ENCODE measurements at places on chromosomes 11 and 22.

GRCh38 chr11:44368886-44369285 is 58.9 kb upstream of the ALX4 start:
- DNase-seq: no peak

DNA sequence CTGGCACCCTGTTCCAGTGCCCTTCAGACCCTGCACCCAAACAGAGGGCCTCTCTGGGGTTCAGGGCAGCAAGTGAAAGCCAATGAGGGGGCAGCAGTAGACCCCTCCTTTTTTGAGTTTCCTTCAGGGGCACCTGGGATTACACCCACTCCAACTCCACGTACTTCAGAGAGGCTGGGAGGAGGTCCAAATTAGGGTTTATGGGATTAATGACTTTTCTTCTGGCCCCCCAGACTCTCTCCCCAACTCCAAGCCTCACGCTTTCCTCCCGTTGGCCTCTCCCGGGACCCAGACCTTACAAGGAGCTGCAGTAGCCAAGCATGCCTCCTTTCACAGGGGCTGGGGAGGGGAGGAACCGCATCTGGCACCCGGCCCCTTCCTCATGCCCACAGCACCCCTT is 101.7 kb downstream of the NECTIN1 start:
- DNase-seq: no peak

DNA sequence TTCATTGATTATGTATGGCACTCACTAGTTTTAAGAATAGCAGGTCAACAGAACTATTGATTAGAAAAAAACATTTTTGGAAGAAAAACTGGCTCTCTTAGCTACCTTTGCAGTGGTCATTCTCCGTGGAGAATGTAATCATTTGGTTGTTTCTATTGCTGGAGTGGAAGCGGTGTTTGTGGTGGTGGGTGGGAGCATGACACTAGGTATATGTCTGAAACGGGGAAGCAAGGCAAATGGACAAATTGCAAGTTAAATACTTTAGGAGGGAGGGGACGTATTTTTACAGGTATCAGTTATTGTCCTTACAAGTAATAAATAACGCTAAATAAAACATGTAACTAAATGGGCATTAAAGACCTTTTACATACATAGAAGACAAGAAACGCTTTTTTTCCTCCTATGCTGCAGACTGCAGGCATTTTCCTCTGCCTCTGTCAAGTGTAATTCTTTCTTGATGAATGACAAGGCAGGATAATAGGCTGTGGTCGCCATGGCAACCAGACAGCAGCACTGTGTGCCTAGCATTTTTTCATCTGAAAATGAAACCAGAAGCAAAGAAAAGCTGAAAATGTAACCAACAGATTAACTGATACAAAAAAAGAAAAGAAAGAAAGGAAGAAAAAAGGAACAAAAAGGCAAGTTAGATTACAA is 46.2 kb downstream of the BLID start:
- no peak for DNase-seq

- no peak for DNase-seq
Observed at GRCh38 chr11:74138572-74138971, 32.2 kb downstream of the C2CD3 start.

DNA sequence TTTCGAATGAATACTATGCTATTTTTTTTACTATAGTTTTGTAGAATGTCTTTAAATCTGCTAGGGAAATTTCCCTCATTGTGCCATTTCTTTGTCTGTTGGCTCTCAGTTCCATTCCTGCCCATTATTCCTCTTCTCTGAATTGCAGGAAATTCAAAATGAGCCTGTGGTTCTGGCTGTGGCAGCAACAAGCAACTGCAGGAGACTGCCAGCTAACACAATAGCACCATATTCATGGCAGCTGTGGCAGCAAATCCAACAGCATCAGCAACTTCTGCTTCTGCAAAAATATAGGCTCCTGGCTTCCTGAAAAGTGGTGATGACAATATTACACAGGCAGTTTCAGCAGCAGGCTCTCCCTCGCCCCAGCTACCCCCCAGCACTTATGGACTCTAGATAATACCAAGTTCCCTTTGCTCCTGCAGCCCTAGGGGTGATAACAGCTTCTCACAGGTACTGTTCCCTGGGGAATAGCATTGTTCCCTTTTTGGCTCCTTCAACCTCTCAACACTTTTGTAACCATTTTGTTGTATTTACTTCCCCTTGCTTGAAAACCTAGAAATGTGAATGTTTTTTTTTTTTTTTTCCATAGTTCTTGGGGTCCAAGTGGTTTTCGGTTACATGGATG is 9.3 kb downstream of the PATE4 start:
- no peak for DNase-seq

DNA sequence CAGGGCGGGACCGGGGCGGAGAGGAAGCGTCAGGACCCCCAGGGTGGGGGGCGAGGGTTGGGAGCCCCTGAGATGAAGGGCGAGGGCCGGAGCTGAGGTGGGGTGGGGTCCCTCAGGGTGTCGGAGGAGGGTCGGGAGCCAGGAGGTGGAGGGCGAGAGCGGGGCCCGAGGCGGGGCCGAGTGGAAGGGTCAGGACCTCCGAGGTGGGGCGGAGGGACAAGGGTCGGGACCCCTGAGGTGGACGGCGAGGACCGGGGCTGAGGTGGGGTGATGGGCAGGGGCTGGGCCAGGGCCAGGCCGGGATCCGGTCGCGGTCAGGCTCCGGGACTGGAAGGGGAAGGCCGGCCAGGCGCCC is 409 bp downstream of the SMC1B start:
- DNase-seq: no peak

DNA sequence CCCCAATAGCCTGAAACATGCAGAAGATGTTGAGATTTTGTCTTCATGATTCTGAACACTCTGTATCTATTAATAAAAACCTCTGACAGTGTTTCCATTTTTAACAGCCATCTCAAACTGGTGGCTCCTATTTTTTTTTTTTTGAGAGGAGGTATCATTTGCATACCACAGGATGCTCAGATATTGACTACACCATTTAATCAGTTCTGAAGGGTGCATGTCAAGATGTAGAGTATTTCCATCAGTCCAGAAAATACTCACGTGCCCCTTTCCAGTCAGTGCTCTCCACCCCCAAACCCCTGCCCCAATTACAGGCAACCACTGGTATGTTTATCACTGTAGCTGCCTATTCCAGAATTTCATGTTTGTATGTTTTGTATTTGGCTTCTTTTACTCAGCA is 85.3 kb upstream of the SORL1-AS1 start:
- no peak for DNase-seq

- no peak for DNase-seq
Observed at GRCh38 chr11:45374653-45375059, 88.5 kb upstream of the SYT13 start.

DNA sequence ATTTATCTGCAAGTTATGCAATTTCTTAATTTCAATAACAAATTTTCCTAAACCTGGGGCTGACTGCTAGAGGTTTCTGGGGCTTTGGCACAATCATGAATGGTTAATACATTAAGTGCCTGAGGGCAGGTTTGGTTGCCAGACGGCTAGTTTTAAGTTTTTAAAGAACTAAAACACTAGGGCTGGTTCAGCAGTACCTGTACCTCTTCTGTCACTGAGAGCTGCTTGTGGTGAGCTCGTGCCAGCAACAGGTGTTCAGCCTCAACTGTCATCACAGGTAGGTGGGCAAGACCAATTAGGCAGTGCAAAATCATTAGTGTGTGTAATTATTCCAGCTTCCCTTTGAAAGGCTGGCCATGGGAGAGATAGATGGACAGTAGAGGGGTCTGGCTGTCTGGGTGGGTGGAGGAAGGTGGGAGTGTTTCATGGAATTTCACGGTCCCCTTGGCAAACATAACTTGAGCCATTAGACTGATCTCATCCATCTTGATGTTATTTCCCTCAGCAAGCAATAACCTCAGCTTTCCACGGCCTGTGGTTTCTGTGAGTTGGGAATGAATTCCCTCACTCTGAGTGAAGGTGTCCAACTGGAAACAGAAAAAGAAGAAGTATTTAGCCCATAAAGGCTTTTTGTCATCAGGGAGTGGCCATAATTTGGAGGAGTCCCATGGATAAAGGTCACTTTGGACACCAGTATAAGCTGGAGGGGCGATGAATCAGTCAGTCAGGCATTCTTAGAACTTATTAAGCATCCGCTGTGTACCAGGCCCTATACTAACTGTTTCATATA is 114.8 kb downstream of the SNX19 start:
- no peak for DNase-seq

Measured in stimulated activated CD8-positive, alpha-beta memory T cell treated with anti-CD3 and anti-CD28 coated beads, Interleukin-7, amount 100 ng/mL, for 4 hours (primary cell).